Activated T-cell treated with anti-CD3 and anti-CD28 coated beads, Interleukin-2, amount 50 U/mL, for 24 hours (primary cell): ENCODE measurements at places on chromosomes 7 and 10.

GRCh38 chr7:5177060-5177459 lies 13.0 kb upstream of the WIPI2 start:
- no peak for DNase-seq

DNA sequence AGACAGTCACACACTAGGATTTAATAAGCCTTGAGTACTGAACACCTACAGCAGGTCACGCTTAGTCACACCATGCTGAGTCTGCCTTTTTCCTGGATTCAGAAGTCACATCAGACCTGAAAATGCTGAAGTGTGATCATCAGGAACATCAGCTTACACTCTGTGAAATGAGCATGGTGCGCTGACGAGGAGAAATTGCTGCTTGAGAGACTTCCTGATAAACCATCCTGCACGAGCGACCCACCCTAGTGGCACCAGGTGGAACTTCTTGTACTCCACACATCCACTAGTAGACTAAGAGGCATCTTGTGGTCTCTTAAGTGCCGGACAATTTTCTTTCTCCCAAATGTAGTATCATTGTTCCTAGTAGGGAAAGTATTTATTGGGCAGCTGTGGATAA lies 51.8 kb upstream of the MRLN start:
- DNase-seq: no peak

DNA sequence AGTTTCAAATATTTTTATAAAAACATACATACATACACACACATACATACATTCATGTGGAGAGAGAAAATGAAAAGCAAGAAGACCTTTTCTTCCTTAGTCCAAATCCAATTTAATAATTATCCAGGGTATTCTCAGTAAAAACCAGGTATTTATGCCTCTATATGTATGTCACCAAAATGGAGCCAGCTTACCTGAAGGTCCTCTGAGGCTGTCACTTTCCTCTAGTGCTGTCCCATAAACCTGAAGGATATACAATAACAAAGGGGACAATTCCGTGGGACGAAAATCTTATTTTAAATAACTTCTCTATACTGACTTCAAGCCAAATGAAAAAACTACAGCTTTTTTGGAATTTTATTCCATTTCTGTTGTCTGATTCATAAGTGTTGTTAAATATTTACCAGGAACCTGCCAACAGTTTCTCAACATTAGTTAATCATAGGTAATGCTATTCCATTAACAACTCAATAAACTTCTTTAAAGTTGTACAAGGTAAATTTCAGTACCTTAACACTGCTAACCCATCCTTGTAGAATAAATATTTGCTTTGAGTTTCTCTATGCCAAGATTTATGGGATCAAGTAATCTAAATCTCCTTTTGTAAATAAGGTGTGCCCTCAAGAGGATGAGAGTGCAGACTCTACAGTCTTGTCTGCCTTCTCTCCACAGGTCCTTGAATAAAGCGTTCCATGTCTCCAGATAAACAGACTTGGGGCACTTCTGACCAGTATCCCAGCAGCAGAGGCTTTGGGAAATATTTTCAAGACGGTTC lies 260.3 kb downstream of the AHR start:
- DNase-seq: no peak

GRCh38 chr10:70441161-70441894 lies at the start of gene NODAL:
Gene NODAL, minus strand, starts transcription at chr10:70441681. Its CDS starts 14 bp downstream, at chr10:70441667.
- peak; percentile 49 for DNase-seq

- DNase-seq: peak; percentile 61
These were observed 515 bp downstream of the GSDME start for GRCh38 chr7:24756545-24757352.

DNA sequence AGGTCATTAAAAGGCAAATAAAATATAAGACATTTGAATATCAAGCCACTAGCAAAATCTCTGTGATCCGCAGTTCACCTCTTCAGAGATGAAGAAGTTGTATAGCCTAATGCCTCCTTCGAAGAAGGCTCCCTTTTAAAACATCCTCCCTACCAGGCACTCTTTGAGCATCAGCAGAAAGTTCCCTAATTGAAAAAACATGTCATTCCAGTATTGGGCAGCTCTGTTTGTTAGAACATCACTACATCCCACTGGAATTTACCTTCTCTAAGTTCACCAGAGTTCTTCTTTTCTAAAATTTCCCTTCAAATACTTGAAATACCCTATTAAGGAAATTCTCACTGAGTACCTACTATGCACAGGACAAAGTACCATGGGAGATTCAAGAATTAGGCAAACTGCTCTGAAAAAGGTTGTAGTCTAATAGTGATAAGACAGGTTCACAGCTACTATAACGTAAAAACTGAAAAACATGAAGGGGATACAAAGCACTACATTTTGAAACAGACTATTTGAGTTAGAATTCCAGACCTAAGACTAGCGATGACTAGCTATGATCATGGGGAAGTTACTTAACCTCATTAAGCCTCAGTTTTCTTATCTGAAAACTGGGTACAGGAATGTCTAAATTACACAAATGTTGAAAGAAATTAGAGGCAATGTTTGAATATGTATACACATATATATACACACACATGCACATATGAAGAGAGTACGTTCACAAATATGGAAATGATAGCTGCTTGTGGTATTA lies 128.7 kb downstream of the ELAPOR2 start:
- DNase-seq: no peak

DNA sequence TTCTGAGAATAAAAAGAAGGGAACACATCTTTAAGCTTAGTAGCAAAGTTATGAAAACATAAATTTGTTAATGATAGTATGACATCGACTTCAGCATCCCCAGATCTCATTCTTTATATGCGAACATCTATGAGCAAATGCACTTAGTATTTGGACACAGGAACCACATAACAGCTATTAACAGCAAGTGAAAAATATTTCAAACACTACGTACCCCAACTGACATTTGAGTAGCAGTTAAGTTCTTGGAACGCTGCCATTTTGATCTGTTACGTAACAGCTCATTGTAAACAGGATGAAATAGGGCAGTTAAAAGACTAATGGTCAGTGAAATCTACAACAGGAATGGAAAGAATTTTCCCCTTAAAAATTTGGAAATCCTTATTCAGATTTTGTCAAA lies 428.9 kb downstream of the TNS3 start:
- DNase-seq: no peak

- no peak for DNase-seq
These were observed 5.3 kb downstream of the NRP1 start for GRCh38 chr10:33329178-33329577.

GRCh38 chr7:47782022-47782421 lies 166.2 kb downstream of the PKD1L1 start:
- no peak for DNase-seq

DNA sequence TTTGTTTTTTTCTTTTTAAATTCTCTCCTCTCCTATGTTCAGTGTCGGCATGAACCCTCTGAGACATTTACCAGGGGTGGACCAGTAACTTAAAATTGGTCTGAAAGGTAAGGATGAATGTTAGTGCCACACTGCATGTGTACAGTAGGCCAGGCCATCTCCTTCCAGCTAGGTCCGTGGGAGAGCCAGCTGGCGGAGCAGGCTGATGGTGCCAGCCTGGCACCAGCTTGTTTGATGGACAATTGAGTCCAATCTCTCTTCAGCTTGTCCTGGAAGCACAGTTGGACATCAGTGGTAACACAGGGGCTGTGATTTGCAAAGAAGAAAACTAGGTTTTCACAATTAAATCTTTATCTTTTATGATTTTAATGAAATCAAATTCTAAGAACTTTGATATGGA lies 136.5 kb downstream of the CNNM2 start:
- DNase-seq: no peak

DNA sequence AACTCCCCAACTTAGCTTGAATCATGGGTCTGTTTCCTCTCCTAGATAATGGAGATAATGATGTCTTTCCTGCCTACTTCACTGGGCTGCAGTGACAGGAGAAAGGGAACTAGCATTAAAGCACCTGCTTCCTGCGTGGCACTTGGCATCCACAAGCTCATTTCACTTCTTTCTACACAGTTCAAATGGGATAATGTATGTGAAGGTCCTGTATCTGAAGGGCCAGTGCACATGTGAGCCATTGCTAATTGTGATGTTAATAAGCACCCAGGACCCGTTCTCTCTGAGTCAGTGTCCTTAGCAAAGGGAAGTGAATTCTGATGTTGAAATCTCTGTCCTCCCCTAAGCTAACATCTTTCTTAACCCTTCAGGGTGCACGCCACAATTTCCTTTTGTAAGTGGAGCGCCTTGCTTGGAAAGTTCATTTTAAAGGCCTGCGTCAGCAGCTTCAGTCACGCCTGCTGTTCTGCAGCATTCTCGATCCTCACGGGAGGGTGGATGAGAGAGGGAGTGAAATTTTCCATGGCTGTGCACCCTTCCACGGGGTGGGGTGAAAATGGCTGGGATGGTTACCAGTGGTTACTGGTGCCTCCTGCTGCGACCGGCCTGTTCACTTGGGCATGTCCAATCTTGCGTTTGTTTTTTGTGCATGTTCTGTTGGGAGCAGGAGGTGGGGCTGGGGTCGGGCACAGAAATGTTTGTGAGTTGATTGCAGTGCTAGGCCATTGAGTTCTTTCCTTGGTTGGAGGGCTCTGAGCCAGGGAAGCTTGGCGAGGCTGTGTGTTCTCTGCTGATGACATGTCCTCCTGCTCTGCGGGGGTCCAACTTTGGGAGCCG lies 59.2 kb downstream of the HK1 start:
- no peak for DNase-seq

GRCh38 chr7:95859429-95859828 lies 87.1 kb downstream of the DYNC1I1 start:
- no peak for DNase-seq

DNA sequence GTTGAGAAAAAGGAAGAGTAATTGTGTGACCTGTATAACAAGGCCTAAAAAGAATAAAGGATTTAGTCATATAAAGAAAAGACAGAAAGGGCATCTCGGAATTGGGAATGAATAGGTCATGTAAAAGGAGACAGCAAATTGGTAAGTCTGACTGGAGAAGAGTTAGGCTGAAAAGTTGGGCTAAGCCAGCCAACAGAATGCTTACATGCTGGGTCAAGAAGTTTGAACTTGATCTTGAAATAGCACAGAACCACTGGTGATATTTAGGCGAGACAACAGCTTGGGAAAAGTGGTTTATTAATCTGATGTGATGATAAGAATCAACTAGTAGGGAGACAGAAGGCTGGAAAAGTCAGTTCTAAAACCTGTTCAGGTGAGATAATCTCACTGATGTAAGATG lies 4.8 kb downstream of the IDE start:
- DNase-seq: no peak

DNA sequence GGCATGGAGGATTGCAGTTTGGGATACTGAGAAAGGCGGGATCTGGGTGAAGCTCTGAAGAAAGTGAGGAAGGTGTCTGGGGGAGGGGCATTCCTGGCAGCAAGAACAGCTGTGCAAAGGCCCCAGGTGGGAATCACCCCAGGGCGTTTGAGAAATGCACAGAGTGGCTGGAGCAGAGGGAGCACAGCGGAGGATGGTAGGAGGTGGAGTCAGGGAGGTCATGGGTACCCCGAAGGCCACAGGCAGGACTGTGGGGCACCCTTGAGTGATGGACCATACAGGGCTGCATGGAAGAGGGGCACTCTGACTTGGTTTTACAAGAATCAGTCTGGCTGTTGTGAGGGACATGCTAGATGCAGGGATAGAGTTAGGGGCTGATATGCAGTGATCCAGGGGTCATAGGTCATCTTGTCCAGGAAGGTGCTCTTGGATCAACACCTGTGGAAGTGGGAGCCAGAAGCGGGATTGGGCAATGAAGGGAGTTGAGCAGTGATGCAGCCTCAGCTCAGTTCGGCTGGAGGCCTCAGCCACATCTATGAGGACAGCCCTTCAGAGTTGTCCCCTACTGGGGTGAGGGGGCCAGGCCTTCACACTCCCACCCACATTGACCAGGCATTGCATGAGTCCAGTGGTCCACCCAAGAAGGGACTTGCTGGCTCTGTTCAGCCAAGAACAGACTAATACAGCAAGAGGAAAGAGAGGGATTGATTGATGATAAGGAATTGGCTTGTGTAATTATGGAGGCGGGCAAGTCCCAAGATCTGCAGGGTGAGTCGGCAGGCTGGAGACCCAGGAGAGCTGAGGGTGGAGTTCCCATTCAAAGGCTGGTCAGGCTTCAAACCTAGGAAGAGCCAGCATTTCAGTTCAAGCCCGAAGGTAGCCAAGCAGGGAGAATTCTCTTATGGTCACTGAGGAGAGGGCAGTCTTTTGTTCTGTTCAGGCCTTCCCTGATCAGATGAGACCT lies 48.7 kb downstream of the TSPAN15 start:
- no peak for DNase-seq

DNA sequence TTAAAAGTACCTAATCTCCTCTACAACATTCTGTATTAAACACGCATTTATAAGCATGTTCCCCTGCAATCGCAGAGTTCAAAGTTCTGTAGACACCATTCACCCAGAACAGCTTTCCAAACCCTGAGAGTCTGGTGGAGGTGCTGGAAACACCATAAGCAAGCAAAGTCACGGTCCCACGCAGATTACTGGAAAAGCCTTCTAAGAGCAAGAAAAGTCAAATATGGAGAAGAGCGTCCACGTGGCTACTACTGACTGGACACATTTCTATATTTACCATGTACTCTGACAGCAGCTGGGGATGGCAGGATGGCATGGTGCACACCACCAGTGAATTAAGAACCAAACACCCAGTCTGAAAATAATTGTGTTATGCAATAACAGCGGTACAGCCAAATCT lies 97.7 kb downstream of the PARD3 start:
- DNase-seq: no peak

- DNase-seq: no peak
These were observed 87.1 kb downstream of the CYP26A1 start for GRCh38 chr10:93160829-93161228.

GRCh38 chr10:51269821-51270220 lies 195.5 kb downstream of the PRKG1 start:
- DNase-seq: no peak

DNA sequence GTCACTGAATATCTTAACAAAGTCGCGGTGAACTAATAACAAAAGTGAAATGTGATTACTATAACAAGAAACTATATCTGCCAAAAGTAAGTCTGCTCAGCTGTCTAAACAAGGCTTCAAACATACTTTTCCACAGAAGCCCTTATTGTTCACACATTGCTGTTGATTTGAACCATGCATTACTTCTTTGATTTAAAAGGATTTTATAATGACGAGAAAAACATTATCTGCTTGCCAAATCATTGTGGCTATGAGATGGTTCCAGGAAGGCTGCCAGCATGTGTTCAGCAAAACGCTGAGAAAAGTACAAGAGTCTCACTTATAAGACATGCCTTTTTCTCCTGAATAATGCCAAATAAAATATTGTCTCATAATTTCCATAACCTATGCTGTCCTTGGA lies 24.4 kb downstream of the RNF133 start:
- no peak for DNase-seq

GRCh38 chr7:97446361-97446760 lies 285.5 kb upstream of the TAC1 start:
- DNase-seq: no peak

GRCh38 chr7:129010075-129010474 lies 44.8 kb downstream of the TNPO3 start:
- DNase-seq: no peak

GRCh38 chr7:130927062-130927461 lies 193.1 kb upstream of the KLF14 start:
- DNase-seq: no peak
